ENCODE measurements at places on chromosomes 3 and 15.

- DNase-seq = no peak
These were observed 74.9 kb downstream of the SIDT1 start for GRCh38 chr3:113607219-113607596.

- peak; percentile 64 for DNase-seq
These were observed 18.1 kb downstream of the GBE1 start for GRCh38 chr3:81743096-81744025.

GRCh38 chr15:53197426-53197839 lies 407.3 kb upstream of the ONECUT1 start:
- DNase-seq = peak; percentile 75

DNA sequence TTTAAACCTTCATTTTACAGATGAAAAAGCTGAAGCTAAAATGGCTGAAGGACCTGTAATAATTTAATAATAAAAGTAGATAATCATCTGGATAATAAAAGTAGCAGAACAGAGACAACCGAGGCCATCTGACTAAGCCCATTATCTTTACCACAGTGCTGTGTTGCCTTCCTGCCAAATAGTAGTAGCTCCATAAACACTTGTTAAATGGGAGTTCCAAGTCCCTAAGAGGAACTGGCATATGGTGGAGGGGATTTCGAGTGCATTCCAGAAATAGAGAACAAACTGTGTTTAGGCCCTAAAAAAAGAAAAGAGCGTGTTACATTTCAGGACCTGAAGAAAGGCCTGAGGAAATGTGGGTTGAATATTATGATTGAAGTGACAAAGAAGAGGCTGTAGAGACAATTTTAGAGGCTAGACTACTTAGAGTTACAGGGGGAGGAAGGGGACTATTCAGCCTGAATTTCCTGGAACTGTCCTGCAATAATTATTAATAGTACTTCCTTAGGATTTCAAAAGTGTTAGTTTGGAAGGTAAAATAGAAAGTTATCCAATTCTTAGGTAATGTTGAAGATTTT lies 424.3 kb downstream of the ROBO2 start:
- peak; percentile 37 for DNase-seq

DNA sequence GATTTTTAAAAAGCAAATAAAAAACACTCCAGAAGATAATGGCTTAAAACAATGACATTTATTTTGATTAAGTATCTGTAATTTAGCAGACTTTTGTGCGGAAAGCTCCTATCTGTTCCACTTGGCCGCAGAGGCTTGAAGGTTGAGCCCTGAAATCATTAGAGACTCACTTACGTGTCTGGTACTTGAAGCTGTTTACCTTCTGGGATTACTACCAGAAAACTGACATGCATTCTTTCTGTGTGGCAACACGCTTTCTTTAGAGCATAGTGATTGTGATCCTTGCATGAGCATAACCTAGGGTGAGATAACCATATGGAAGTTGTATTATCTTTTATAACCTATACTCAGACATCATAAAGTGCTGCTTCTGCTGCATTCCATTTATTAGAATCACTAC lies 298.5 kb downstream of the SI start:
- no peak for DNase-seq

DNA sequence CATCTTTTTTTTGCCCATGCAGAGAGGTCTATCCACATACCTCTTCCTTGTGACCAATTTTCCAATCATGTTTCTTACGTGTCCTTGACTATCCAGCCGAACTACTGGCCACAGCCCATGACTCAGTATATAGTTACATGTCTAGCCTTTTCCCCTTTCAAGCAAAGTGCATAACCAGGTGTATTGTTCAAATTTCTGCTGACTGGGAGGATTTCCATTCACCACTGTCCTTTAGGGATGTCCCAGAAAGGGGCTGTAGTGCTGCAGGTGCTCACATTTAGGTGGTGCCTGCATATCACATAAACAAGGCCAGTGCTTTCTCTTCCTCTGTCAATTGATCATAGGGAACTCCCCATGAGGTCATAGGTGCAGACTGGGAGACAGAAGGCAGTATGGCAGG lies 69.4 kb upstream of the ALDH1A3 start:
- no peak for DNase-seq

DNA sequence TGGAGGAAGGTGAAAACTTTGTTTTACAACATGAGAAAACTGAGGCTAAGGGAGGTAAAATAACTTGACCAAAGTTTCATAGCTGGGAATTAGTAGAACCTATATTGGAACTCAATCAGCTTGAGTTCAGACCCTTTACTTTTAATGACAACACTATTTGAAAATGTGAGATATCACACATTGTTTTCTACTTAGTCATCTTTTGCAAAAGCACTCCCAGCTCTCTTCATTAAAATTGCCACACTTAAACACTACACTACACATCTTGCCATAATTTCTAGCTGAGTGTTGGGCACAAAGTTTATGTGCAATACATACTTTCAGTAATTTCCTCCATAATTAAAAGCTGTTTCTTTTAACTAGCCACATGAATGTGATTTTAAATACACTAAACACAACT lies 230.4 kb upstream of the DCBLD2 start:
- peak; percentile 17 for DNase-seq

- peak; percentile 56 for DNase-seq
These were observed 16.4 kb downstream of the FAM107A start for GRCh38 chr3:58560771-58561311.

DNA sequence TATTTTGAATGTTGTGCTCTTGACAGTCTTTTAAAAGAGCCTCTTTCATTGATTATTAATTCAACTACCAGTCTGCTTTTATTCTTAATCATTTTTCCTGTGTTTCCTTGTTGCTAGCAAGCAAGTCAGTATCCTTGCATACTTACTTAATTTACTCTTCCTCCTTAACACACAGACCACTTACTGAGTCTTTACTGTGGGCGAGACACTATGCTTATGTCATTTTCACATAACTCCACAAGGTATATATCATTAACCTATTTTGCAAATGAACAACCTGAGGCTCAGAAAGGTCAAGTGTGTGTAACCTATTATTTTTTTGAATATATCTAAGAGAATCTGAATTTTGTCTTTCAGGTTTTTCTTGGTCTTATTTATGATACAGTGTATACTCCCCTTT lies 130.9 kb downstream of the WDR76 start:
- DNase-seq = no peak
